ENCODE measurements at places on chromosomes 6 and 20. TPM values are rescaled to one million over a fixed set of nuclear protein-coding genes. Genes with fewer than 3 reads are reported as not detected.

Gene KCNK16
- not detected for total RNA-seq

Gene WFDC10B
- not detected for total RNA-seq

Gene GJA10
- not detected for total RNA-seq

Gene ARHGAP18
- total RNA-seq = 5.6 TPM

Gene ZSCAN9
- 7.0 TPM for total RNA-seq

Gene ZSCAN31
- 5.0 TPM for total RNA-seq

Gene AVP
- not detected for total RNA-seq

Gene NHLRC1
- total RNA-seq = 1.8 TPM

Gene NKAIN2
- total RNA-seq = not detected

Gene MCCD1
- total RNA-seq = not detected

Gene KCNK5
- 0.07 TPM for total RNA-seq

Gene CSTF1
- 18.9 TPM for total RNA-seq

Gene CLPSL1
- total RNA-seq = not detected

All from airway epithelial cell (primary cell).